Activated CD8-positive, alpha-beta memory T cell treated with anti-CD3 and anti-CD28 coated beads, Interleukin-2, amount 10 ng/mL, durations not matched to agents 7 days and 5 days (primary cell): ENCODE measurements at places on chromosomes 16 and 17.

- no peak for DNase-seq
Observed at GRCh38 chr17:1420163-1420562, 20.1 kb upstream of the YWHAE start.

GRCh38 chr17:35299135-35299534 is 56.3 kb downstream of the SLFN5 start:
- no peak for DNase-seq

DNA sequence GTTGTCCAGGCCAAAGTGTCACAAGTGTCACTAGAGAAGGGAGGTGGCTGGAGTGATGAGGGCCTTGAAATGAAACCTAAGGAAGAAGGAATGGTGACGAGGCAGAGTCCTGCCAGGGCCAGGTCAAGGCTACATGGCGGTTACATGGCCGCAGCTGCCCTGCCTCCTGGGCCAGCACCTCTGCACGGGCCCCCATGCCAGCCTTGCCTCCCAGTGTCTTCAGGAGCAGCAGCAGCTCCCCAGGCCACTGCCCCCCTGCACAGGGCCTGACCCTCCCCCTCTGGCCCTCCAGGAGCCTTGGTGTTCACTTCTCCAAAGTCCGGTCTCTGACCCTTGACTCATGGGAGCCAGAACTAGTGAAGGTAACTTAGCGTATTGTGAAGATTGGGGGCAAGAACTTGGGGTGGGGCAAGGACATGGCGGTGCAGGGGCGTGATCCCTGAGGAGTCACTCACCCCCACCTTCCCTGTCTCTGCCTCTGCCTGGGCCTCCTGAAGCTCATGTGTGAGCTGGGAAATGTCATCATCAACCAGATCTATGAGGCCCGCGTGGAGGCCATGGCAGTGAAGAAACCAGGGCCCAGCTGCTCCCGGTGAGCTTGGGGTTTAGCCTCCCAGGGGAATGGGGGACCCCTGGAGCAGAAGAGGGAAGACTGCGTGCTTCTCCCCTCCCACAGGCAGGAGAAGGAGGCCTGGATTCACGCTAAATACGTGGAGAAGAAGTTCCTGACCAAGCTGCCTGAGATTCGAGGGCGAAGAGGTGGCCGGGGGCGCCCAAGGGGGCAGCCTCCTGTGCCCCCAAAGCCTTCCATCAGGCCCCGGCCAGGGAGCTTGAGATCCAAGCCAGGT is 4.1 kb upstream of the KCTD11 start:
- DNase-seq, result no peak

DNA sequence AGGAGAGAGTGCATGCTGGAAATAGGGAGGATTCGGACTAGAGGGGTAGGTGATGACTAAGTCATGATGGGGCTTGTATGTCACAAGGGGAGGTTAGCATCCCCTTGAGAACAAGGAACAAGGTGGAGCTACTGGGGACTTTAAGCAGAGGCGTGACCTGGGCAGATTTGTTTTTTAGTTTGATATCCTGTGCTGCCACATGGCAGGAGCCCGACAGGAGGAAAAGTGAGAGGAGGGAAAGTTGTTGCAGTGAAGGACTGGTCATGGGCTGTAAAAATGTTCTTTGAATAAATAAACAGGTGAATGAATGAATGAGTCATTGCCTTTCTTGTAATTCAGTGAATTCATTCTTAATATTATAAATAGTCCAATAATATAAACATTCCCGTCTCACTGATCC is 365.1 kb upstream of the CDH5 start:
- DNase-seq, result no peak

DNA sequence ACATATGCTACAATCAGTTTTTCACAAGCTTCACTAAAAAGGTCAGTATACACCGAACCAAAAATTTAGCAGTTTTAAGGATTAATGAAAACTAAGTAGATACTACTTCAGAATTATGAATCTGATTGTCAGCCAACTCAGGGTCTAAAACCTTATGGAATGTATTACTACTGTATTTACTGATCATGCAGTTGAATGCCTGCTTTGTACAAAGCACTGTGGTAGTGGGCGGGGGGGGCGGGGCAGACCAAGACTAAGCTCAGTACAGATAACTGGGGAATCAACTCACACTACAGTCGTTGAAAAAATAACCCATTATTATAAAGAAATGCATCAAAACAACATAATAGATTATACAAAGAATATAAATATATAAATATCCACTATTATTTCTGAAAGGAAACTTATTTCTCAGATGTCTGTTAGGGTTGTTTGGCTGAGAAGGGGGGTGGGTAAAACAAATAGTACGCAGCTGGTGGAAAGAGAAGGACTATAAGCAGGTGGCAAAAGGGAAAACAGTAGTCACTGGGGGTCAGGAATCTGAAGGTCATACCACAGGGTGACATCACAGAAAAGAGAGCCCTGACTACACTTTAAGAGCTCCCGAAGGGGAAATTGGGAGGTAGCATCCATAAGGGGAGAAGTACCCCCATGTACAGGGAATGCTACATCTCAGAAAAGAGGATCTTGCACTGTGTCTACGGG is 109.4 kb upstream of the AXIN2 start:
- DNase-seq, result no peak
